Chondrocyte (in vitro differentiated cells): ENCODE measurements at places on chromosomes 11 and 22.

DNA sequence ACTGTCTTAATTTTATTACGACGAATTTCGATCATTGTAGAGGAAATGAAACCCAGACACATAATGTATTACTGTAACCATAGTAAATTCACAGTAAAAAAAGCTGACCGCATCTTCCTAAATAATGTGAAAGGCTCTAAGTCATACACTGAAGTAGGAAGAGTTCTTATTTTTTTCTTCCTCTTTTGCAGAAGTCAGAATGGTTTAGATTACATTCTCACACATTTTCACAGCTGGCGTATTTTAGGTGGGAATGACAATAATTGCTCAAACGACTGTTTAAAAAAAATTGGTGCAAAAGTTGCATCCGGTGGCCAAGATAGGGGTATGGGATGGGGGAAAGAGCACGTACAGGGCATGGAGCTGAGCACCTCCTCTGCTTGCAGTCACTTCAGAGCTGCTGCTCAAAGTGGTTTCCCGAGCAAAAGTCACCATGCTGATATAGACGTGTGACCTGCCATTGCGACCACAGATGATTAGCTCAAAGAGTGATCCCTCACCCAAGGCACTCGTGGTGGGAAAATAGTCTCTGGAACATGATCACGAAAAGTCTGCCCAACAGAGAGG lies 35.3 kb downstream of the MMP13 start:
- H3K4me1 ChIP-seq, result peaks cover 12% of the 10 kb centered on the region
- H3K36me3 ChIP-seq, result no peaks in the 10 kb centered on the region
- no peaks in the 10 kb centered on the region for H3K27me3 ChIP-seq
- H3K27ac ChIP-seq, result no peak overlapping the region

- H3K27ac ChIP-seq, result no peak overlapping the region
- no peaks in the 10 kb centered on the region for H3K27me3 ChIP-seq
- H3K36me3 ChIP-seq, result peaks cover 2% of the 10 kb centered on the region
These were observed 39.0 kb downstream of the UVRAG start for GRCh38 chr11:75853971-75854370.

DNA sequence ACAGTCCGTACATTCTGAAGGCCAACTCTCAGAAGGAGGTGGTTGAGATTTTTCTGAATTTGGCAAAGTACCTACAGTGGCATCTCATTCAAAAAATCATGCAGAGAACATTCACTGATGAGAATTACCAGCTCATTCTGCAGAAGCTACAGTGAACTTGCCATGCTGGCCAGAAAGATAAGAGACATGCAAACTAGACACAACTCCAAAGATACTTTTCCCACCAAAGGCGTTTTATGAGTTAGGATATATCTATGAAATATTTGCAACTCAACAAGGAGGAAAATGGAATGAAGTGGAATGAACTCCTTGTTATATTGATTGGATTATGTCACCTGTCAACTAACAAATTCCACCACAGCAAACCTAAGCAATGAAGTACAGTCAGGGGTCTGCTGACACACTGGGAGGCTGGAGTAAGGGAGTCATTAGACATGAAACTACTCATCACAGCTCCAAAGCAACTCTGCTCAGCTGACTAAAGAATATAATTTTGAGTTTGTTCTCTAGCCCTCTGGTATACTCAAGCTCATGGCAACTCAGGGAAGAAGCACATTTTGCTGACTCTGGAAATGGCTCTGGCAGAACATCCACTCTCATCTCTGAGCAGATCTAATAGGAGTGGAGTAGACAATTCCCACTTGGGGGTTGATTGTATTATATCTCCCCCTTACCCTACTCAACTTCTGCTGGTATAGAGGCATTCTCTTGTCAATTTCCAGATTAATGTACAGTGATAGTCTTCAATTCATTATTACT lies 22.9 kb downstream of the MAML2 start:
- H3K4me3 ChIP-seq, result no peak overlapping the region
- H3K27ac ChIP-seq, result peak overlapping the region; percentile 78
- H3K4me1 ChIP-seq, result peaks cover 93% of the 10 kb centered on the region
- no peak for DNase-seq
- no peaks in the 10 kb centered on the region for H3K27me3 ChIP-seq

DNA sequence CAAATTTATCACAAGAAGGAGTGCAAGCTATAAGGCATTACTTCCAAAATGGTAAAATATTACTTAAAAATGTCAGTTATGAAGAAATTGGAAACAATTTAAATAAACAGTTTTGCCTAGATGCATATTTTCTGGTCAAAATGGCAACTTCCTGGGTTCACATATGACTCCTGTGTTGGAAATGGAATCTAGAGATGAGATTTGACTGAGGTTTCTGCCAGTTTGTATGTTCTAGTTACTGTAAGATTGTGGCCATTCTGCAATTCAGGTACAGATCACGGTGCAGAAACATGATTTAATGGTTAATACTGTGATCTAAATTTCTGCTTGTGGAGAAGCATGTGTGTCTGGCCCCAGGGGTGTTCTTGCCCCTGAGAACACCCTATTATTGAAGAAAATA lies 3.4 kb upstream of the OR4C6 start:
- no peak for DNase-seq
- H3K36me3 ChIP-seq, result no peaks in the 10 kb centered on the region
